Hematopoietic multipotent progenitor cell (in vitro differentiated cells): ENCODE measurements at places on chromosomes 1 and 21.
A peak's percentile ranks its signal among the peaks of the same experiment; 100 is the strongest.

DNA sequence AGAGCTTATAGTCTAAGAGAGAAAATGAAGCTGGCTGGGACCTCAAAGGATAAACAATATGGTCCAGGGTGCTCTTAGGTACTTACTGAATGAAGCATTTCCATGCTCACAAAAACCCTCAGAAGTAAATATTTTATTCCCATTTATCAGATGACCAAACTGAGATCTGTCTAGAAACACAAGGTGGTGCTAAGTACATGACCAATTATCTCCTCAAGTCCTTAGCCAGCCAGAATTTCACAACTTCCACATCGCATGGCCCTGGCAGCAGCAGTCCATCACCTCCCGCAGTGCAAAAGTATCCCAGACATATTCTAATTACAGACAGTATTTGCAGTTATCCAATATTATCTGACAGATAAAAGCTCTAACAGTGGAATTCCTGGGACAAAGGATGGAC is 321.7 kb upstream of the PROX1 start:
- DNase-seq = no peak

DNA sequence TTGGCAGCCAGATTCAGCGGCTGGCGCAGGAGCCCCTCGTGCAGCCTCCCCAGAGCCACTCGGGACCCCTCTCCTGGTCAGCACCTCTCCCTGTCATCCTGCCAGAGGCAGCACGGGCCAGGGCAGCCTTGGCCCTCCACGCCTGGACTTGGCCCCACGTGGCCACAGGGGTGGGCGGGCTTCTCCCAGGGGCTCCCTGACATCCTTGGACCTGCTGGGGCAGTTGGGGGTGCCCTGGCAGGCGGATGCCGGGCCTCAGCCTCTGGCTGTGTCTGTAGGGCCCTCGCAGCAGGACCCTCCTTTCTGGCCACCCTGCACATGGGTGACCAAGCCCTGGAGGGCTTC is 60.2 kb downstream of the MORN1 start:
- DNase-seq = no peak

DNA sequence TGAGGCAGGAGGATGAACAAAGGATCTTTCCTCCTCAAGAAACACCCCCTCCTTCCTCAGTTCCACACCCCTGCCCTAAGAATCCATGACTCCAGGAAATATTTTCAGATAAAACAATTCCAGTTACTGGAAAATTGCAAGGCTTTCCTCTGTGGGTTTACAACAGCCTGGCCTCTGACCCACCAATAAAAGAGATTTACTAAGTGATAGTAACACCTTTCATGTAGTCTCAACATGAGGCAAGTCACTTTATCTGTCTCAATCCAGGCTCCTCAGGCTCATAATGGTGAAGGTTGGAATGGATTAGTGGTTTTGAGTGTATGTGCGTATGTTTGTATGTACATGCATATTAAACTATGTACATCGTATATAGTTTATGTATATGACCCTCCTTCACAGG is 71.4 kb upstream of the PPP2R5A start:
- no peak for DNase-seq

- DNase-seq = no peak
These were observed 89.3 kb downstream of the PEX14 start for GRCh38 chr1:10564063-10564462.

- peak; percentile 87 for DNase-seq
These were observed at the start of gene PNRC2 for GRCh38 chr1:23959461-23960290. TSS of gene PNRC2 (plus strand) at chr1:23959828. CDS start at chr1:23961458, 1,630 bp downstream.

GRCh38 chr1:208136459-208137182 is 107.6 kb downstream of the PLXNA2 start:
- no peak for DNase-seq

GRCh38 chr21:15140321-15141019 is 75.7 kb upstream of the NRIP1 start:
- DNase-seq = no peak

DNA sequence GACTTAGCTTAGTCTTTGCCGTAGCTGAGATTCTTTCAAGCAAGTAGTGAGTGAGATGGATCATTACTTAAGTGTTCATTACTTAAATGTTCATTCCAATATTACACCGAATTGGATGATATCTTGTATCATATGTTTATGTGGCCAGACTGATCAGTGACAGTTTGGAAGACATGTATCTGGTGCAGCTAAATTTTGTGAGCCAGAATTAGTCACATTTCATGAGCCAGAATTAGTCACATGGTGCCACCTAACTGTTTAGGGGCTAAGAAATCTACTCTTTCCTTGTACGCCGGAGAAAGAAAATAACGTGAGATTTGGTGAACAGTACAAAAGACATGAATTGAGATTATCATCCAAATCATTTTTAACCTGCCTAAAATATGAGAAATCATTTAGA is 355.6 kb downstream of the USP25 start:
- DNase-seq = no peak

DNA sequence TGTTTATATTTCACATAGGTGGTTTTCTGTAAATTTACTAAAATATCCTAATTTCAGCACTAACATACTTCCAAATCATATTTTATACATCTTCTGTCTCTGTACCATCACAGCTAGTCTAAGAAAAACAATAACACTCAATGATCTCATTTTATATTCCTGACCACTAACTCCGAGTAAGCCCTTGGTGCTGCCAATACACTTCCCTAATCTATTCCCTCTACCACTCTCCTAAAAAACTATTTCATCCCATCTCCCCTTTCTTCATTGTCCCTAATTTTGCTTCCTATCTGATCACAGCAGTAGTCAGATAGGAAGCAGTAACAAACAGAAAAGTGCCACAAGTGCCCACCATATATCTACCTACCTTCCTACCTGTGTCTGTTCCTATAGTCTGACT is 36.2 kb downstream of the ASH1L start:
- DNase-seq = no peak

- DNase-seq = no peak
These were observed 228.8 kb downstream of the COL11A1 start for GRCh38 chr1:102879439-102879993.

GRCh38 chr1:217311766-217312165 is 319.1 kb downstream of the GPATCH2 start:
- DNase-seq = no peak

- no peak for DNase-seq
These were observed 8.3 kb upstream of the TNFRSF9 start for GRCh38 chr1:7948960-7949359.

DNA sequence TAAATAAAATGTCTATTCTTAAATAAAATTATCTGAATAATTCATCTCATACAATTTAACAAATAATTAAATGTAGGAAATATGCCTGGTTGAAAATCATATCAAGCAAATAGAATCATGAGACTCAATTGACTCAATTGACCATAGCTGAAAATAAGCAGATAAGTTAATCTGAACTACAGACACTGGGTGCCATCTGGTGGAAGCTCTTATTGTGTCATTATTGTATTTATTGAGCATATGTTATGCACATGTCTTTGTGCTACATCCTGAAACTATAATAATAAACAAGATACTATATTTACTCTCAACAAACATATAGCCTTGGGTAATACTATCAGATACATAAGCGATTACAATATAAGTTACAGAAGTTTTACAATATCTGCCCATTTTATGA is 41.0 kb downstream of the BRINP3 start:
- DNase-seq = peak; percentile 2

DNA sequence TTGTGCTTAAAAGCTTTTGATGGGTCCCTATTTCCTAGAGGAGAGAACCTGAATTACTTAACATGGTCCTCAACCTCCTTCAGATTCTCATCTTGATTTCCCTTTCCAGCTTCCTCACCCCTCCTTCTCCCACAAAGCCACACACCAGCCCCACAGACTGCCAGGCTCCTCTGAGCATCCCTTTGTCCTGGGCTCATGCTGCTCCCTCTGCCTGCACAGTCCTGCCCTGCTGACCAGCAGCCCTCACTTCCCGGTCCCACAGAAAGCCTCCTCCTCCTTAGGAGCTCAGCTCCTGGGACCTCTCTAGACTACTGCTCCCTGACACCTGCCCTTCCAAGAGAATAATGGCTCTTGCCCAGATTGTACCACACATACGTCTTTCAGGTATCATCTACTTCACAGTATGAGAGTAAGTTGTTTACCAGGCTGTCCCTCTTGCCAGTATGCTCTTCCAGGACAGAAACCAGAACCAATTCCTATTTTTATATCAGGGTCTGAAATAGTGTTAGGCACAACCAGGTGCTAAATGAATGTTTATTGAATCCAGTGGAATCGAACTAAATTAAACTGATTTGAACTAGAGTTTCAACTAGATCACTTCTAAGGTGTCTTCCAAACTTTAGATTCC is 373.4 kb downstream of the LMX1A start:
- DNase-seq = no peak

DNA sequence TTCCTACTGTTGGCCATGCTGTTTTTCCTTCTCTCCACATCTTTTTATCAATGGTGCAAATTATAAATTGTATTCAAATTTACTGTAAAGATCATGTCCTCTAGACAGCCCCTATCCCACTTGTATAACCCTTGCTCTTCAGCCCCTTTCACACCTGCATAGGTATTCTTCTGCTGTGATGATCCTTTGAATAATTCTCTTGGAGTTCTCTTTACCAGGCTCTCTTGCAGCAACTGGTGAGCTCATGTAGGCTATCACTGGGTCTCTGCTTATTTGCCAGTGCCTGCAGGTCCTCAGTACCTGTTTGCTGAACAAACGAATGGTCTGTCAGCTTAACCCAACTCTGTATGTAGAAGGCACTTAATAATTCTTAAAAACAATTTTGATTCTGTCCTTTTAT is 8.2 kb downstream of the PTPRC start:
- DNase-seq = no peak

- DNase-seq = no peak
These were observed 176.3 kb upstream of the VAMP3 start for GRCh38 chr1:7594714-7595295.

- no peak for DNase-seq
These were observed 41.3 kb upstream of the GNG12 start for GRCh38 chr1:67874501-67875111.

- no peak for DNase-seq
These were observed 74.7 kb upstream of the NGF start for GRCh38 chr1:115412733-115413132.

DNA sequence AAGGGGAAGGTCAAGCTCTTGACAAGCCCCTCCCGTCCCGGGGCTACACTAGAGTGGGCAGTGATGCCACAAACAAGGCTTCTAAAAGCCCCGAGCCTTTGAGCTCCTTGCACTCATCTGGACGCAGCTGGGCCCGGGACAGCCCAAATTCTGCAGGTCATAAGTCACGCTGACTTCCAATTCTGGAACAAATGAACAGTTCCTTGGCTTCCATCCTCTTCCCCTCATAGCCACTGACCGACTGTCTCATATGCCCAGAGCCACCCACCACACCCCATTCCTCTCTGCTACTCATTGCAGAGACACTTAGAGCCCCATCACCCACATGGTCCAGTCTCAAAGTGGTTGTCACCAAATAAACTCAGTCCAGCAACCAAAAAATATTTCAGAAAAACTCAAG is 32.8 kb upstream of the PRELP start:
- DNase-seq = no peak

GRCh38 chr1:58406301-58407071 is 140.0 kb downstream of the OMA1 start:
- no peak for DNase-seq
